PC-3 (cell line): ENCODE measurements at places on chromosomes 7 and 10. TPM values are rescaled to one million over a fixed set of nuclear protein-coding genes. Genes with fewer than 3 reads are reported as not detected.

The TMEM248 gene
- total RNA-seq: 61.1 and 66.1 TPM in 2 replicates

The SLC12A9 gene
- 25.9 and 31.2 TPM in 2 replicates for total RNA-seq

The WNT8B gene
- total RNA-seq: 0.29 TPM in 1 of 2 replicates, not detected in the other

The SP8 gene
- not detected in 2 replicates for total RNA-seq

The MAGI2 gene
- 0.06 TPM in 1 of 2 replicates, not detected in the other for total RNA-seq

The AKR1B15 gene
- 0.29 and 0.40 TPM in 2 replicates for total RNA-seq

The SPDYE9 gene
- total RNA-seq: not detected in 2 replicates

The STRIP2 gene
- total RNA-seq: 7.5 and 8.0 TPM in 2 replicates

The AKR1C8 gene
- not detected in 2 replicates for total RNA-seq

The NPY gene
- not detected in 2 replicates for total RNA-seq

The MARVELD1 gene
- total RNA-seq: 17.6 and 25.5 TPM in 2 replicates

The MSMB gene
- not detected in 2 replicates for total RNA-seq

The CCZ1 gene
- 40.8 and 56.2 TPM in 2 replicates for total RNA-seq

The CCL26 gene
- 7.1 and 8.2 TPM in 2 replicates for total RNA-seq

The FRAT1 gene
- total RNA-seq: 4.1 and 4.4 TPM in 2 replicates

The SFTPD gene
- not detected in 2 replicates for total RNA-seq

The HHEX gene
- total RNA-seq: 2.2 and 3.2 TPM in 2 replicates

The PDIA4 gene
- 249 and 253 TPM in 2 replicates for total RNA-seq

The SPDYE6 gene
- not detected in 2 replicates for total RNA-seq

The AOC1 gene
- total RNA-seq: not detected in 2 replicates

The PLXNA4 gene
- 1.2 TPM in 2 replicates for total RNA-seq

The ANXA8 gene
- total RNA-seq: 0.69 and 1.1 TPM in 2 replicates

The NYAP1 gene
- total RNA-seq: 1.2 and 1.9 TPM in 2 replicates

The PON3 gene
- total RNA-seq: not detected in 2 replicates

The ZP3 gene
- 11.9 and 21.6 TPM in 2 replicates for total RNA-seq

The AMZ1 gene
- 0.75 TPM in 1 of 2 replicates, not detected in the other for total RNA-seq

The H2BK1 gene
- not detected in 2 replicates for total RNA-seq

The CTNNA3 gene
- total RNA-seq: 1.4 and 1.9 TPM in 2 replicates

The ASAH2 gene
- 0.75 and 14.0 TPM in 2 replicates for total RNA-seq

The COBL gene
- total RNA-seq: 8.6 and 8.8 TPM in 2 replicates

The MRPS24 gene
- total RNA-seq: 199 and 200 TPM in 2 replicates
